ENCODE measurements at places on chromosomes 12 and 14.

DNA sequence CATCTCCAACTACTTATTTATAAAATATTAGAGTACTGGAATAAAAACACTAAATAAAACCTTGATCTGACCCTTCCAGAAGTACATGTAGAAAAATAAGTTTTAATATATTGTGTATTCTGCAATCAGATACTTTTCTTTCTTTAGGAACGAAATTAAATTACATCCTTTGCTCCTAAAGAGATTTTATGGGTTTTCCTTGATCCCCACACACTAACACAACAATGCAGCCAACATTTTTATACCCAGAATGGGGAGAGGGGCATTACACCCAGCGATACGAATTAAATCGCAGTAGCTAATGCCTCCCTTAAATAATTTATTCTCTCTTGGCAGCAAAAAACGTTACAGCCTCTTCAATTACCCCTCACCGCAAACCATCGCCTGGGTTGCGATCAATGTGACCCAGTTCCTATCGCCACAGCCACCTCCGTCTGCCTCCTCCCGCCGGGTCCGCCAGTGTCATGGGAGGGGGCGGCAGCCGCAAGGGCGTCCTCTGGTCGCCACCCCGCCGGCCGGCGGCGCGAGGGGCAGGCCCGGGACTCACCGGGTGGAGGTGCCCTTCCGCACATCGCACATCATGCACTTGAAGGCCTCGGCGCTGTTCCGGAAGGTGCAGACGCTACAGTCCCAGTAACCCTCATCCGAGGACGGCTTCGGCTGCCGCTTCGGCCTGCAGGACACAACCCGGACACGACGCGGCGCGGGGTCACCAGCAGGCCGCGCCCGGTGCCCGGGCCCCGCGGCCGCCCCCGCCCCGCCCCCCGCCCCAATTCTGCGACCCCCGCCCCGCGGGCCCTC is 796 bp downstream of the YAF2 start:
- peak; percentile 67 for DNase-seq

- DNase-seq: no peak
Observed at GRCh38 chr12:125282921-125283320, 217.7 kb downstream of the AACS start.

DNA sequence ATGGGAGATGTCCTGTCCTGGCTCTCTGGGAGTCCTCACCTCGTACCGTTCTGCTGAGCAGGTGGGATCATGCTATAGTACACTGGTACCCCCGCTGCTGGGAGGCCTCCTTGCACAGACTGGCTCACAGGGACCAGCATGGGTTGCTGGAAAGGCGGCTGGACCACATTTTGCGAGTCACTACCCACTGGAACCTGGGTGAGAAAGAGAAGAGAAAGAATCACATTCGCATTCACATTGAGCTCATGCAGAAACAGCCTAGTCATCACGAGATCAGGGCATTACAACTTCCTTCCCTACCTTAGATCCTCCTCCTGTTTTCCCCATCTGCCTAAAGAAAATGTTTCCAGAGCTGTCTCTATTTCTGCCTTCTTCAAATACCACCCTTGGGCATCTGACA is 17.3 kb upstream of the STAC3 start:
- no peak for DNase-seq

DNA sequence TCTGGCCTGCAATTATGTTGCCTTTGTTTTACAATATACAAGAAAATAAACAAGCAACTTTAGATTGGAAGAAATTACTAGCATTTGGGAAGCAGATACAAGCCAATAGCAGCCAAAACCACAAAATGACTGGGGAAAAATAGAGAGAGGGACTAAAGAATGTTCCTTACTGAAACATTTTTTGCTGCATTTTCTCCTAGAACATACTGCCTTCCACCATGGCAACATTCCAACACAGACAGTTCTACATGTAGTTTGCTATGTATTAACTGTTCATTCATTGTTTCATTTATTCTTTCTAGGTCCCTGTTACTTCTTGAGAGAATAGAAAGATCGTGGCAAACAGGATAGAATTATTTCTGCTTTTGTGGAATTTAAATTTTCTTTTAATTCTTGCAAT is 530.2 kb downstream of the RPS29 start:
- DNase-seq: no peak

DNA sequence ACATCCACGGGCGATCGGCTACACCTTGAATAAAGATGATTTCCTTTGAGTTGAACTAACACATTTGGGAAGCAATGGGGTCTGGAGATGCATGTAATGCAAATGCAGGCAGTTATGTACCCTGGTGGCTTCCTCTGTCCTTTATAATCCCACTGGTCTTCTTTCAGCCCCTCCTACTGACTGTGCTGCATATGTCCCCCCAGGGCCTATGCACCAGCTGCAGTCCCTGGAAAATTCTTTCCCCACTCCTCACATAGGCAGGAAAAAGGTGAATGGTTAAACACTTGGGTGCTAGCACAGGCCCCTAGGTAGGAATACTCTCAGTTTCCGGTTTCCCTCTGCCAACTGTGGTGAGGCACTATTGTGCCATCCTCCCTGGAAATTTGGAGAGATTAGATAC is 294.8 kb upstream of the SOX5 start:
- no peak for DNase-seq

DNA sequence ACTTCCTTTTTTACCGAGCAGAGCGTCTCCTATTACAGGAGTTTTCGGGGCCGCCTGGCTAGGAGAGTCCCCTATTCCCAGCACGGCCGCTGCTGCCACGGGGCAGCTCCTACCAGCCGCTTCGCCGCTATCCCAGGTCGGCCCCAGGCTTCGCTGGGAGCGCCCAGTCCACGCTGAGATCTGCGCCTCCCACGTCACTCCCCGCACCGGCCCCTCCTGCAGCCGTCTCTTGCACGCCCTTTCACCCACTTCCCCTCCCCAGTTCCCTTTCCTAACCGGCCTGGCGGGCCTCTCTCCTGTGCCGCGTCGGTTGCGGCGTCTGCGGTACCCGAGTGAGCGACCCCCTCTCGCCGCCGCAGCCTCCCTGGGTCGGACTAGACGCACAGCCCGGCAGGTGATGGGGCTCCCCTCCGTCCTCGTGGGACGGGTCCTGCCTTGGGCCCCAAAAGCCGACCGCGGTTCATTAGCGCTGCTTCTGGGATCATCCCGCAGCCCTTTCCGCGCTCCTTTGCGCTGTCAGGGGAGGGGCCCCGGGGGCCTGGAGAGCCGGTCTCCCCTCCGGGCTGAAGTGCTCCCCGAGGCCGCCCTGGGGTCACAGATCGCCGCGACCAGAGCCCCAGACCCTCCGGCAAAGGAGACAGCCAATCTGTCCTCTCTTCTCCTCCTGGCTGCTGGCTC is 1318.4 kb downstream of the TMEM121 start:
- no peak for DNase-seq

DNA sequence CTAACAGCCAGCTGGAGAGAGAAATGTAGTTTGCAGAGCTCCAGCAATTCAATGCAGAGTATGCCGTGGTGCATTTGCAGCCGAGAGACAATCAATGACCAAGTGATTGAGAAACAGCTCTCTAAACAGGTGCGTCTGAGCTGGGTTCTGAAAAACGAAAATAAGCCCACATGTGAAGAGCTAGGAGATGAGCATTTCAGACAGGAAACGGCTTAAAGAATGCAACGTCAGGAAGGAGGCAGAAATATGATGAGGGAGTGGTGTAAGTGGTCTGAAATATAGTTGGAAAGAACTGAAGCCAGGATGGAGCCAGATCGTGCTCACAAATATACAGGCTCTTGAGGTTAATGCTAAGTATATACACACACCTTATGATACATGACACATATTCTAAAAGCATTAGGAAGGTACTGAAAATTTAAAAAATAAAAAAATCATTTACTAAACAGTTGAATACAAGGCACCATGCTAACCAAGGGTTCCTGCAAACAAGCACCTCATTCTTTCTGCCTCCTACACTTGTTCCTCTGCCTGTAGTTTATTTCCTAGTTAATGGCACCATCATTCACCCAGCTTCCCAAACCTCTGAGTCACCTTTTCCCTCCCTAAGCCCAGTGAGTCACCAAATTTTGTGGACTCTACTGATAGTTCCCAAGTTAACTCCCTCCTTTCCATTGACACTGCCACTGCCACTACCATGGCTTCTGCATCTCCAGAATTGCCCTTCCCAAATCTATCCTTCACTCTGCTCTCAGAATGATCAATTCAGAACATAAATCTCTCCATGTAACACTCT is 2.3 kb upstream of the GARIN2 start:
- DNase-seq: no peak

DNA sequence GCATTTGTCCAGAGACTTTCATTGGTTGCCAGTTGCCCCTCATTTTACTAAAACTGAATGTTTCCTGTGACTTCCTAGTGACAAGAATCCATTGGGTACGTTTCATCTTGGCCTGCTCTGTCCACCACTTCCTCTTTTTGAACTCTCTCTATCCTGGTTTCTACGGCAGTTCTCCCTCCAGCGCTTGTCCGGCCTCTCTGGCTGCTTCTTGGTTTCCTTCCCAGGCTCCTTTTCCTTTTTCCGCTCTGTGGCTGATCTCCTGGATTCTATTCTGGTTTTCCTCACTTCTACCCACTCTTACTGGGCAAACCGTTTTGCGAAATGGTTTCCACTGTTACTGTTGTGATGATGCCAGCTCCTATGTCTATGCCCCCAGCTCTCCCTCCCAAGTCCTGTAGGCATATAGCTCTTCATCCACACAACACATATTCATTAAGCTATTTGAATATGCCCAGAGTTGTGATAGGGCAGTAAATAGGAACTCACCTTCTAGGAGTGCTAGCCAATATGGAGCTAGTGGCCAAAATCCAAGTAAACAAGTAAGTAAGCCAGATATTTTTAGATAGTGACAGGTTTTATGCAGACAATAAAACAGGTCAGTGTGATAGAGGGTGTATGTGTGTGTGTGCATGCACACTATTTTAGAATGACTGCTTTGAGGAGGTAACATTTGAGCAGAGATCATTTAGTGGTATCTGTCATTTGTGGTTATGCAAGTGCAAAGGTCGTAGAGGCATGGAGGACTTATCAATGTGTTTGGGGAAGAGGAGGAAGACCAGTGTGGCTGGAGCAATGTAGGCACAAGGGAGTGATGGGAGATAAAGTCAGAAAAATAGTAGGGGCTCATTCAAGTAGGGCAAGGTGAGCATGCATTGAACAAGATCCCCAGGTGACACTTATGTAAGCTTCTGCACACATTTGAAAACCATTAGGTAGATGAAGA is 27.9 kb upstream of the CTDSP2 start:
- DNase-seq: no peak

DNA sequence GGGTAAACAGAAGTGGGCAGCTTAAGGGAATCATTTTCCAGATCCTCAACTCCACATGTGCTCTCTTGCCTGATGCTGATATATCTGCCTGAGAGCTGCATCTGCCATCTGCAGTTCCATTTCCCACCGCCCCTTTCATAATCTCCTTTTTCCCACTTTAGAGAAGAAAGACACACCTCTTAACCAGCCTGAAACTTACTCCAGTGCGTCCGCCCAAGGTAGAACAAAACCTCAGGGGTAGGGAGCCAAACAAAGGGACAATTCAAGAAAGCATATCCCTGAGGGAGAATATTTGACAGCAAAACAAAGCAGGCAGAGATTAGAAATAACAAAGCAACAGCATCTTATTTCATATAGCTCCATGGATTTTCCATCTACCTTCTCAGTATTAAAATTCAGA is 4.3 kb downstream of the MDM1 start:
- no peak for DNase-seq

- no peak for DNase-seq
Observed at GRCh38 chr12:80709811-80710726, 2.6 kb downstream of the MYF6 start.

DNA sequence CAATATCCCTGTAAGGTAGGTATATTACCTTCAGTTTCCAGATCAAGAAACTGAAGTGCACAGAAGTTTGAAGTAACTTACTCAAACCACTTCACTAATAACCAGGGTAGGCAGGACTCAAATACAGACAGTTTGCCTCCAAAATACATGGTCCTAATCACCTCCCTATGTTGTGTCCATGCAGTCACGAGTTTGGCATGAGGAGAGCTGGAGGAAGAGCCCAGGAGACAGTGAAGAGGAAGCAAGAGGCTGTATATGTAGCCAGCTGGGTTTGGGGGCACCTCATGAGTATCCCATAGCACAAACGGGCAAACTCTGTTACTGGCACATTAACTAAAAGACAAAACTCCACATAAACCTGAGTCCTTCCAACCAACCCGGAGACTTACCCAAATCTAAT is 79.2 kb downstream of the DUSP16 start:
- DNase-seq: no peak

- DNase-seq: no peak
Observed at GRCh38 chr14:75860561-75861160, 121.1 kb downstream of the TGFB3 start.

GRCh38 chr12:15726027-15726877 is 62.9 kb downstream of the EPS8 start:
- no peak for DNase-seq

GRCh38 chr14:103133210-103134140 is 10.2 kb downstream of the TNFAIP2 start:
- no peak for DNase-seq

- no peak for DNase-seq
Observed at GRCh38 chr12:122303068-122303467, 36.8 kb upstream of the VPS33A start.

GRCh38 chr14:105498430-105499255 is 7.6 kb downstream of the TEDC1 start:
- DNase-seq: no peak

DNA sequence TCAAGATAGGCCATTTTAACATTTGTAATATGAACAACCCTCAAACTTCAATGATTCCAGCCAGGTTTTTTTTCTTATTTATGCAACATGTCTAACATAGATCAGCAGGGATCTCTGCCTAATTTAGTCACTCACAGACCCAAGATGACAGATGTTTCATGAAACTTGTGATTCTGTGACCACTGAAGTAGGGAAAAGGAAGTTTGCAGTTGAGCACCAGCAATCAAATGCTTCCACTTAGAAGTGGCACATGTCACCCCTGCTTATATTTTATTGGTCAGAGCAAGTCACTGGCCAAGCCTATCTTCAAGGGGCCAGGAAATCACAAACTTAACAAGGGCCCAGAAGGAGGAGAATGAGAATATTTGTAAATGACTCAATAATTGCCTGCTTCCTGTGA is 150.6 kb downstream of the BCAT1 start:
- DNase-seq: no peak

Measured in NCI-H1092 (cell line).